ENCODE measurements at places on chromosomes 7 and 10.
A peak's percentile ranks its signal among the peaks of the same experiment; 100 is the strongest.

DNA sequence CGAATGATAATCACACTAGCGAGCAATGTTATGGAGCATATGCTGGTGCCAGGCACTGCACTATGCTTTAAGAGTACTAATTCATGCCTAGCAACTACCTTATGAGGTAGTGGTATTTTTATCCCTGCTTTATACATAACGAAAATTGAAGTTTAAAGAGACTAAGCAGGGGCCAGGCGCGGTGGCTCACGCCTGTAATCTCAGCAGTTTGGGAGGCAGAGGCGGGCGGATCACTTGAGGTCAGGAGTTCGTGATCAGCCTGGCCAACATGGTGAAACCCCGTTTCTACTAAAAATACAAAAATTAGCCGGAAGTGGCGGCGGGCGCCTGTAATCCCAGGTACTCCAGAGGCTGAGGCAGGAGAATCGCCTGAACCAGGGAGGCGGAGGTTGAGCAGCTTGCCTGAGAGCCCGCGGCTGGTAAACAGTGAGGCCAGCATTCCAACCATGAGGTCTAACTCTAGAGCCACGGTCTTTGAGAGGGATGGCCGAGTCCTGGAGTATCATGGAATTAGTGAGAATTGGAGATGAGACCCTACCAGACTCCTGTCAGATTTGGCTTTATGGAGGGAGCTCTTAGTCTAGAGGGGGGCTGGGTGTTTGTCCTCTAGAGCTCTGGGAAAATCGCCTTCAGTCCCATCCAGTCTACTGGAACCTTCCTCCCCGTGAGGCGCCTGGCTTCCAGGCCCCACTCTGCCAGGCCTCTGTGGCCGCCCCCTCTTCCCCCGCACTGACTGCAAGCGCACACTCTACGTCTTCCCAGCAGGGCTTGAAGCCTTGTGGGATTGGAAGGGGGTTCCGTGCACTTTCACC lies 11.6 kb downstream of the TLX1 start:
- no peak for DNase-seq

DNA sequence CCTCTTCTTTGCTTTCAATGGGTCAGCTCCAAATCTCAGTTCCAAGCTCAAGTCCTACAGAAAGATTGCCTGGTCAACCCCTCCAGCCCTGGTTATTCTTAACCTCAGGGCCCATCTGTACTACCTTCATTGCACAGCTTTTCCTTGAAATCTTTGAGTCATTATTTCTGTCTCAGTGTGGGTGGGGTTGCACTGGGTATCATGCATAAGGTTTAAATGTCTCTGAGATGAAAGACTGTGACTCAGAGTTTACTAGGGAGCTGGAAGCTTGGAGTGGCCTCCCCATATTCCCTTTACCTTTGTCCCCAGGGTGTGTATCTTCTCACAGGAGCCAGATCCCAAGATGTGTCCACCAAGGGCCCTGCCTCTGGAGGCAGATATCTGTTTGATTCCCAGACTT lies 3.3 kb upstream of the OR6V1 start:
- no peak for DNase-seq

DNA sequence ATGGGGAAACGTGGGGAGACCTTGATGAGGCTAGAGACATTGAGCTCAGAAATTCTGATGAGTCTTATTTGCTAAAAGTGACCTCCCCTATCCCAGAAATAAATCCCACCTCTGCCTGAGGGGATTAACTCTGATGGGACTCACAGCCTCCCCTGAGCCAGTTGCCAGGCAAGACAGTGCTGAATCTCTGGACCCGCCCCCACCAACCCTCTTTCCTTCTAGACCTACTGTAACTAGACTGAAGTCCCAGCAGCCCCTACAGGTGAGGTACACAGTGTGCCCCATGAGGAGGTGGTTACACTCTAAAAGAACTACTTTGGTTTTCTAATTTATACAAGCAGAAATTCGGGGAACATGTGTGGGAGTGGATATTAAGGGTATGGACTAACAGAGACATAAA lies 42.9 kb downstream of the PTPRE start:
- DNase-seq = no peak

DNA sequence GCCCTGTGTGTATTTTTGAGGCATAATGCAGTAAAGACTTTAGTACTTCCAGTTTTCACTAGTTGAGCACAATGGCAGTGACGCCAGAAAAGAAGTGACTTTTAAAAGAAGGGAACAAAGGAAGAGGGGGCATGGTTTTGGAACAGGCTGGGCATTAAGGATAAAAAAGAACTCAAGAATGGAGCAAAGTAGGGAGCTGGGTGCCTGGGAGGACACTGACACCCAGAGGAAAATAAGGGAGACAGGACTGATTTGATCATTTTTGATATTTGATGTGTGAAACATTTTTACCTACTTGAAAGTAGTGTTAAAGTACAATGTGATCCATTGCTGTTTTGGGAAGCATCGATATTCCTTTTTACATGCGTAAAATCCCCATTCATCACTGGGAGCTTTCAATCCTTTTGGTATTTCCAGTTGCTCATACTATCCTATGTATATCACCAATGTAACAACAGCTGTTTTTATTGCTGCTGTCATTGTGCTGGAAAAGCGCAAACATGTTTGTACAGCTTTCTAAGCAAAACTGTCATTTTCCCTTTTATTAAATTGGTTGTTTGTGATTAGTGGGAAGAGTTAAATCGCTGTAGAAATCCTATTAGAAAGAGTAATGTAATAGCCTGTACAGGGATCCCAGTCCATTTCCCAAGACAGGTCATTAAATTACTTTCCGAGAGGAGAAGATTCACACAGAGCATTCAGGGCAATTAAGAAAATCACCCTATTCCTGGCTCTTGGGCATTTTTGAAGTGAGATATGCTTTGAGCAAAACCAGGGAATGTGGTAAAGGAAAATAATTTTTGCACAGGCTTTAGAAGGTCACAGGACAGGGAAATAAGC lies 85.2 kb downstream of the ADAM12 start:
- DNase-seq = no peak

DNA sequence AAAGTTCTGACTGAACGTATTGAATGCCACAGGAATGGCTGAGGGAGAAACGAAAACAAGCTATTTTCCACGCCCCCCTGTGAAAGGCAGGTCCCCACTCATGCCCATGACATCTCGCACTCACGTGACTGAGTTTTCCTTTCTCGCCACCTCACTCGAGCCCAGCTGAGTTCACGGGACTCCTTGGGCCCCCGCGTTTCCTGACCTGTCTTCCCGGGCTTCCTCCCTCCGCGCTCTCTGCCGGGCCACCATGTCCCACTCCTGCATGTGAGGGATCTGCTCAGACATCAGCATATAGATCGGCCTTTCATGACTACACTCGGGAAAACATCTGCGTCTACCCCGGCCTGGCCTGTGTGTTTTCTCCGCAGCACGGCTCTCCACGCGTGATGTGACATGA lies 226.0 kb upstream of the ADARB2 start:
- DNase-seq = no peak

GRCh38 chr10:132707121-132707775 lies 78.7 kb downstream of the NKX6-2 start:
- DNase-seq = no peak

- no peak for DNase-seq
Observed at GRCh38 chr7:28013019-28013418, 167.6 kb downstream of the JAZF1 start.

DNA sequence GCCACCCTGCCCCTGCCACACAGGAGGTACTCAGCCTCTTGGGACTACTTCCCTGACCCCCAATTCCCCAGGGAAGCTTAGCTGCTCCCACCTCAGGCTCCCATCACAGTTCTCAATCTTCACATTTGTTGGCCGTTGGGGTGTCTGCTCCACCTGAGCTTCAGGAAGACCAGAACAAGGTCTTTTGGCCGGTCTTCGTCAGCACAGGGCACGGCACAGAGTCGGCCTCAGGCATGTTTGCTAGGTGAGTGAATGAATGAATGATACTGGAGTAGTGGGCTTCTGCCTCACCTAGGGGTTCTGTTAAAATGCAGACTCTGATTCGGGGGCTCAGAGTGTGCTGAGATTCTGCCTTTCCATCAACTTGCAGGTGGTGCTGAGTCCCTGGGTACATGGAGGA lies 20.3 kb downstream of the GPRIN2 start:
- no peak for DNase-seq

GRCh38 chr10:28400681-28401080 lies 97.8 kb upstream of the MPP7 start:
- no peak for DNase-seq

DNA sequence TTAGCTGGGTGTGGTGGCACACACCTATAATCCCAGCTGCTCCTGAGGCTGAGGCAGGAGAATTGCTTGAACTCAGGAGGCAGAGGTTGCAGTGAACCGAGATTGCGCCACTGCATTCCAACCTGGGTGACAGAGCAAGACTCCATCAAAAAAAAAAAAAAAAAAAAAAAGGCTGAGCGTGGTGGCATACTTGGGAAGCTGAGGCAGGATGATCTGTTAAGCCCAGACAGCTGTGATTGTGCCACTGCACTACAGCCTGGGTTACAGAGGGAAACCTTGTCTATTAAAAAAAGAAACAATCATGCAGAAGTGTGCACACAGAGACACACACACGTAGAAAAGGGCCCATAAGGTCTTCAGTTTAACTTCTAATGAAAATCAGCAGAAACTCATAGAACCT lies 150.6 kb downstream of the TPST1 start:
- no peak for DNase-seq

DNA sequence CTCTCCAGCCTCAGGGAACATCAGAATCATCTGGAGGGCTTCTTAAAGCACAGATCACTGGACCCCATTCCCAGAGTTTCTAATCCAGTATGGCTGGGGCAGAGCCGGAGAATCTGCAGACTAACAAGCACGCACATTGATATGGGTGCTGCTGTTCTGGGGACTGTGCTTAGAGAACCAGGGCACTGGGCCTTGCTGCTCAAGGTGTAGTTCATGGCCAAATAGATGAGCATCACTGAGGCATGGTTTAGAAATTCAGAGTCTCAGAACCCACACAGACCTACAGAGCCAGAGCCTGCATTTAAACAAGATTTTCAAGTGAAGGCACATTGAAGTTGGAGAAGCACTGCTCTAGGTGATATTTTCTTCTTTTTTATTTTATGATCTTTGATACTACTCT lies 376.8 kb upstream of the PHF14 start:
- no peak for DNase-seq

- DNase-seq = no peak
Observed at GRCh38 chr10:1278306-1278705, 222.1 kb downstream of the WDR37 start.

- no peak for DNase-seq
Observed at GRCh38 chr7:158726277-158726807, 21.7 kb upstream of the NCAPG2 start.

- no peak for DNase-seq
Observed at GRCh38 chr10:61998937-61999336, 97.4 kb downstream of the ARID5B start.

DNA sequence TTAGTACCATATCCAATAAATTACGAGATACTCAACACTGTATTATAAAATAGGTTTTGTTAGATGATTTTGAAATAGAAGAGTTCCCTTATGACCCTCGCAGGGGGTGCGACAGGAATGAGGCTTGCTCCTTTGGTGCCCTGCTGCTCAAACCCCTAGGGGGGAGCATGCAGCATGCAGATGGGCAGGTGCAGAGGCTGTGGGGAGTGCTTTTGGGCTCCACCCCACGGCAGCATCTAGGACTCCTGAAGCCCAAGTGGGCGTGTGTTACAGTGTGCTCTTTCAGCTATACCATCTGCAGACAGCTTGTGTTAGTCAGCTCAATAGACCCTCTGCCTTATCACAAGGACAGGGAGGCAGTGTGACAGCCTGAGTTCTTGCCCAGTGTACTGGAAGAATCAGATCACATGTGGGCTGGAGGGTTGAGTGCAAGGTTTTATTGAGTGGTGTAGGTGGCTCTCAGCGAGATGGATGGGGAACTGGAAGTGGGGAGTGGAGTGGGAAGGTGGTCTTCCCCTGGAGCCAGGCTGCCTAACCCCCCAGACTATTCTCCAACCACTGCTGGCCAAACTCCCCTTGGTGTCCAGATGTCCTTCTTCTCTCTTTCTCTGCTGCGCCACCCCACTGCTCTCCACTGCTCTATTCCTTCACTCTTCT lies 3.1 kb upstream of the MRC1 start:
- DNase-seq = peak; percentile 4

- DNase-seq = no peak
Observed at GRCh38 chr7:92547579-92547978, 19.0 kb downstream of the RBM48 start.

- DNase-seq = no peak
Observed at GRCh38 chr7:151888079-151889067, 11.5 kb upstream of the PRKAG2 start.

DNA sequence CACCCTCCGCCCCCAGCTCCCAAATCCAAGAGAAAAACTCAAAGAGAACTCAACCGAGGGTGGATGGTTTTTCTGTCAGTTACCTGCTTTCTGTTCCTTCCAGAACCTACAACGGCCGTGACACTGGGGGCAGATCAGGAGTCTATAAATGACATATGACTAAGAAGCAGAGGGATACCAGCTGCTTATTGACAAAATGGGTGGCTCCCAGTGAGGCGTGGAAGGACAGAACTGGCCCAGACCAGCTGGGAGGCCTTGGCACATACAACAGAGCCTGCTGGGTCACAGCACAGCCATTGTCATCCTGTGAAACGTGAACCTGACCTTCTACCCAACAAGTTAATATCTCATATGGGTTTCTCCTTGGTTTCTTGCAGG lies 84.3 kb upstream of the ADRB1 start:
- DNase-seq = no peak

- no peak for DNase-seq
Observed at GRCh38 chr10:66795866-66796265, 130.0 kb upstream of the LRRTM3 start.

DNA sequence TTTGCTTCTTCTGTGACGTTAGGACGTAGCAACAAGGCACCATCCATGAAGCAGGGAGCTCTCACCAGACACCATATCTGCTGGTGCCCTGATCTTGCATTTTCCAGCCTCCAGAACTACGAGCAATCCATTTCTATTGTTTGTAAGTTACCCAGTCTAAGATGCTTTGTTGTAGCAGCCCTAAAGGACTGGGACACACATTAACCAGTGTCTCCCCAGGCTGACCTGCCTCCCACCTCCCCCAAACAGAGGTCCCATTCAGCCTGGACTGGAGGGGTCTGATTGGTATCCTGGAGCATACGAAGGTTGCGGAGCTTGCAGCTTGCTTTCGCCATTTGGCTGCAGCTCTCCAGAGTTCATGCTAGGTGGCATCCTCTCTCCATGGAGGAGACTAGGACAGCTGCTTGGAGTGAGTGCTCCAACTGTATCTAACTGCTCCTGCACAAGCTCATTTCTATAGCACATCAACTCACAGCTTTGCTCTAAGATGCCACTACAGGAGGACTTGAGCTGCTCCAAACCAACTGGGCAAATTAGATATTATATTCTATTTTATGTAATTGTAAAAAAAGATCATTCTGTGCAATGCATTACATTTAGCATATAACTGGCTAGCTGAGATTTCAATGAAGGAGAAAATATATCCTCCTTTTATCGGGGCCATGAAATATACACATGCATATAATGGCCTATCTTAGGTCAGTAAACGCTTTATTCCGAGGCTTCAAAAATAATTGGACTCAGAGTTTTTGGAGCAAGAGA lies 8.0 kb upstream of the GRK5 start:
- DNase-seq = peak; percentile 64

DNA sequence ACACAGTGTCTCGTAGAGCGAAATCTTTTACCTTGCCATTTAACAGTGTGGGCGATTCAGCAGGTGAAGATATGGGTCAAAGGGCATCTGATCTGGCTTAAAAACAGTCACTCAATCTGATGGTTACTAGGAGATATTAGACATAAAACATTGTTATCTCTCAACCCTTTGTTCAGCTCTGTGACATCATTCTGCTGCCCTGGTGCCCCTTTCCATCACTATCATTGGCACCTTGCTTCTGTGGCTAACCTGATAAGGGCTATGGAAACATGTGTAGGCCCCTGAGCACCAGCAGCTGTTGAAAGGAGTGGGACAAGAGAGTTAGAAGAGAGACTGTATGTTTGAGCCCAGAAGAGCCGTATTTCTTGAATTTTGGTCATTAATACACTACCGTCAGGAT lies 650.3 kb downstream of the PHTF2 start:
- DNase-seq = no peak
